Small intestine (tissue), 16 donors: ENCODE measurements at places on chromosomes 5 and 9.
A peak's percentile ranks its signal among the peaks of the same experiment; 100 is the strongest.

DNA sequence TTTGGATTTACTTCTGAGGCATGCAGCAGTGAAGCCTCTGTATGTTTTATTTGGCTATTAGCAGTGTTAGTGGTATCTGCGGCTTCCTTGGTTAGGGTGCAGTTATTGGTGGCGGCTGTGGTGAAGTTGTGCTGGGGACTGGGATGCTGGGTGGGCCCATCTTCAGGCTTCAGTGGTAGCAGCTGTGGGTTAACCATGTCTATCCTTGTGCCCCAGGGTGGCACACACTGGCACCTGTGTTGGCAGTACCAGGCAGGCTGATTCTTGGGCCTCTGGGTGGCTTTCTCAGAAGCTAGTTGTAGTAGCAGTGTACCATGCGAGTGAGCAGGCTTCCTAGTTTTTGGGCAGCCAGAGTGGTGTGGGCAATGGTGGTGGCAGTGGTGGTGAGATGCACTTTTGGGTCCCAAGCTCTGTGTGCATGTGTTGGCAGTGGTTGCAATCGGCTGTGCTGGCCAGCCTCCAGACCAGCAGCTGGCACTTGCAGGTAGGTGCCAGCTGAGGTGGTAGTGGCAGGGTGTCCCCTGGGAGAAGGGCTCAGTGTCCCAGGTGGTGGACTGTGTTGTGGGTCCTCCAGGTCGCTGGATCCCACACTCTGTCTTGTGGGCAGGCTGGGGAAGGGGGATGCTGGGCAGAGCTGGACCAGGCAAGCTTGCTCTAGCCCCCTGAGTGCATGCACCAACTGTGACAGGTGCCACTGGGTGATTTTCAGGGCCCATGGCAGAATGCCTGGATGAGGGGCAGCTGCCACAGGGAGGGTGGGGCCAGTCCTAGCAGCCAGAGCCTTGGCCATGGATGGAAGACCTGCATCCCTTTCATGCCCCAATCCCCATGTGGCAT lies 13.6 kb downstream of the AHRR start:
- no peak for DNase-seq

- DNase-seq: peak; percentile 45
Observed at GRCh38 chr9:959914-960313, 16.5 kb upstream of the DMRT3 start.

DNA sequence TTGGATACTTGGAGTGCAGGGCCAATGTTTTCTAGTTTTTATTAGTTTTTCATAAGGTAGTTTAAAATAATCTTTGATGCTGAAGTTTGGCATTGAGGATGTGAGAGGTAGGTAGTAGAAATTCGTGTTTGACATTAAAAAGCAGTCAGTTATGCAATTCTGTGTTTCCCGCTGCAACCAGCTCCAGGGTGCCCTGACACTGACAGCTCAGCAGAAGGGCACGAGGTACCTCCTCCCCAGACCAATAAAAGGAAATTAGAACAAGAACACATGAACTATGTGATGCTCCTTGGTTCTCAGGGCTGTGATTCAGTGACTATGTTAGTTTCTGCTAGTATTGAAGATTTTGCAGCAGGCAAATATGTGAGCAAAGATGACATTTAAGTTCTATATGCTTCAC lies 40.2 kb downstream of the NSUN2 start:
- DNase-seq: no peak

DNA sequence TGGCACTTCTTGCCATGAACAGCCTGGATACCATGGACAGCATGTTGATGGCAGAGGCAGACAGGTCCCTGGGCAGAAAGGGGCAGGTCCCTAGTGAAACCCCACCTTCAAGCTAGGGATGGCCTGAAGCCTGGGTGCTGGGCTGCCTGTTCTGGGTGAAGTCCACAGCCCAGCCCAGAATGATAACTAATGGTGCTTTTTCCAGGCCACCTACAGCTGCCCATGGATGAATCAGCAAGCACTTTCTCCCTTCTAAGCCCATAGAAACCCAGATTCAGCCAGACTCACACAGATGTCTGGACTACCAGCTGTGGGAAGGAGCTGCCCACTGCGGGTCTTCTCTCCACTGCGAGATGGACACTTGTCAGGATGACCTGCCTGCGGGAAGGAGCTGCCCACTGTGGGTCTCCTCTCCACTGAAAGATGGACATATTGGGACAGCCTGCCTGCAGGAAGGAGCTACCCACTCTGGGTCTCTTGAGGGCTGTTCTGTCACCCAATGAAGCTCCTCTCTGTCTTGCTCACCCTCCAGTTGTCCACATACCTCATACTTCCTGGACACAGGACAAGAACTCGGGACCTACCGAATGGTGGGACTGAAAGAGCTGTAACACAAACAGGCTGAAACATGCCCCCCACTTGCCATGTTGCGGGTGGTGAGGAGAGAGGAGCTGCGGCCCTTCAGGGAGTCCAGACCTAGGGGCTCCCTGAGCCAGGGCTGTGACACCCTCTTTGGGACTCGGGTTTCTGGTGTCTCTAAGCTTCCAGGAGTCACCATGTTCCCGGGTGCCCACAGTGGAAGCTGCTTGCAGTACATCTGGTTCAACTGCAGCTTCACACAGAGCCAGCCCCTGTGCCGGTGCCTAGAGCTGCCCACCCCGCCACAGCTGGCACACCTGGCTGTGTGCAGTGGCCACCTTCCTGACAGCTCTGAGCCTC lies 60.7 kb upstream of the SYNPO start:
- peak; percentile 75 for DNase-seq

- DNase-seq: no peak
Observed at GRCh38 chr5:95365302-95366095, 25.7 kb upstream of the FAM81B start.

- peak; percentile 96 for DNase-seq
Observed at GRCh38 chr5:140228364-140228837, 53.4 kb downstream of the CYSTM1 start.
